Upper lobe of right lung (tissue), 1 donor: ENCODE measurements at places on chromosomes 2 and 18. TPM values are rescaled to one million over a fixed set of nuclear protein-coding genes. Genes with fewer than 3 reads are reported as not detected.

ERFE gene
- not detected for total RNA-seq

FANCL gene
- 17.9 TPM for total RNA-seq

SERPINB13 gene
- not detected for total RNA-seq

ARHGAP25 gene
- 31.8 TPM for total RNA-seq

DHRS9 gene
- 7.6 TPM for total RNA-seq

TIGD1 gene
- 3.9 TPM for total RNA-seq

ARHGAP15 gene
- total RNA-seq: 19.2 TPM

PCARE gene
- 0.55 TPM for total RNA-seq

DSC2 gene
- 17.2 TPM for total RNA-seq

TPO gene
- total RNA-seq: not detected

TRABD2A gene
- 6.5 TPM for total RNA-seq

ZRANB3 gene
- total RNA-seq: 4.1 TPM

HJURP gene
- total RNA-seq: 1.2 TPM

CDH19 gene
- 1.4 TPM for total RNA-seq

MYL1 gene
- not detected for total RNA-seq

CCDC74A gene
- 1.2 TPM for total RNA-seq

RBM45 gene
- total RNA-seq: 11.3 TPM

PSTPIP2 gene
- total RNA-seq: 9.8 TPM

PLA2R1 gene
- 9.0 TPM for total RNA-seq

SANBR gene
- 11.1 TPM for total RNA-seq

PLCL1 gene
- total RNA-seq: 7.7 TPM

LDAH gene
- 17.9 TPM for total RNA-seq

ITSN2 gene
- total RNA-seq: 104 TPM

CCDC102B gene
- total RNA-seq: 43.7 TPM

KCNG2 gene
- 0.46 TPM for total RNA-seq

UGT1A1 gene
- not detected for total RNA-seq

YWHAQ gene
- total RNA-seq: 191 TPM

AAK1 gene
- 72.6 TPM for total RNA-seq

DOCK10 gene
- 35.8 TPM for total RNA-seq

EVX2 gene
- not detected for total RNA-seq

REG1B gene
- total RNA-seq: not detected

PLCD4 gene
- 1.0 TPM for total RNA-seq

SF3B6 gene
- total RNA-seq: 55.2 TPM

CKAP2L gene
- 0.46 TPM for total RNA-seq

PRKAG3 gene
- not detected for total RNA-seq

RPIA gene
- total RNA-seq: 17.5 TPM

MC5R gene
- not detected for total RNA-seq

LOXHD1 gene
- 2.7 TPM for total RNA-seq

MTX2 gene
- total RNA-seq: 17.6 TPM

GEN1 gene
- total RNA-seq: 7.0 TPM

SCN3A gene
- 2.1 TPM for total RNA-seq

ALLC gene
- not detected for total RNA-seq

ITGB6 gene
- total RNA-seq: 109 TPM
